ENCODE measurements at places on chromosomes 1 and 21.

DNA sequence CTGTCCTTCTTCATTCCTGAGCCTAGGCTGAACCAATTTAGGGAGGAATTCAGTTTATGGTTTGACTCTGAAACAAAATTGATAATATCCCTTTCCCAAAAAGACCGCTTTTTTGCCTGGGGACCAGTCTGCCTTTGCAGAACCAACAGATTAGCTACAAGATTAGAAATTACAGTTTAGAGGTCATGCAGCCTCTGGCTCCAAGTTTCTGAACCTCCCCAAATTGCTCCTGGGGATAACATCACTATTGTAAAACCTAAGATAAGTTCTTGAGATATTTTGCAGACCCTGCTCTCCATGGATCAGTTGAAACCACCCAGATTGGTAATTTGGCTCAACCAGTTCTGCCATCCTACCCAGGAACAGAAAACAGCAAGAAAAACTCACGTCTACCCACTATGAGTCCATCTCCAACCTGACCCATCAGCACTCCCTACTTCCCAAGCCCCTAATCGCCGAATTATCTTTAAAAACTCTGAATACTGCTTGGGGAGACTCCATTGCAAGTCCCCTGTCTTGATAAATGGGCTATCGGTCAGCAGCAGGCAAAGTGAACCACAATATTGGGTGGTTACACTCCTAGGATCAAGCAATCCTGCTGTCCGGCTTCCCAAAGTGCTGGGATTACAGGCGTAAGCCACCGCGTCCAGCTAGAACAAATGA is 605 bp upstream of the RABGGTB start:
- peaks cover 36% of the 10 kb centered on the region for H3K36me3 ChIP-seq
- no peak for DNase-seq
- H3K4me1 ChIP-seq = peaks cover 50% of the 10 kb centered on the region

GRCh38 chr1:231940116-231940515 is 313.5 kb downstream of the DISC1 start:
- H3K4me3 ChIP-seq = no peak overlapping the region
- no peak for DNase-seq
- H3K27me3 ChIP-seq = no peaks in the 10 kb centered on the region
- H3K4me1 ChIP-seq = no peaks in the 10 kb centered on the region

- no peaks in the 10 kb centered on the region for H3K36me3 ChIP-seq
- peaks cover 25% of the 10 kb centered on the region for H3K4me1 ChIP-seq
- no peaks in the 10 kb centered on the region for H3K27me3 ChIP-seq
- H3K27ac ChIP-seq = peak overlapping the region; percentile 75
Measured at GRCh38 chr1:222813866-222814535, 838 bp upstream of the DISP1 start.

DNA sequence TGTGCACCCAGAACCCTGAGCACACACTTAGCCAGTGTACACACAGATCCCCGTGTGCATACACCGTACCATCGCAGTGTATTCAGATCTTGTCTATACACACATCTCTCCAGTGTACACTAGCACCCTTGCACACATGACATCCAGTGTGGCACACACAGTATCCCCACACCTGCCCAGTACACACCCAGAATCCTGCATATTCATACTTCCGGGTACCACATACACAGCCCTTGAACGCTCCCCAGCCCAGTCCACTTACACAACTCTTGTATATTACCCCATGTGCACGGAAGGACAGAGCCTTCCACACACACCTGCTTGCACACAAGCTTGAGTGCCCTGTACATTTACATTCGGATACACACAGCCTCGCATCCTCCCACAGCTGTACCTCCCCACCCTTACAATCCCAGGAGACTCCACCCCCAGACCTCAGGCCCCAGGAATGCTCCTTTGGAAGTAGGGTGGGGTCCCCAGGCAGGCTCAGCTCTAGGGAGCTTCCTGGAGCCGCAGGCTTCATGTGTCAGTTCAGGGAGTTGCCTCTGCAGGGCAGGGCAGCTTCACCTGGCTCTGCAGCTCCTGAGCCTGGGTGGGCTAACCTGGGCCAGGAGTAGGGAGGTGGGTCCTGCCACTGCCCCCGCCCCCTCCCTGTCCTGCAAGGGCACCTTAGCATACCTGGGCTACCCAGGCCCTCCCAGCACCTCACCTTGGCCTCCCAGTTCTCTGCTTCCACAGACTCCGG is 46.2 kb downstream of the AHDC1 start:
- H3K27ac ChIP-seq = no peak overlapping the region
- no peak for DNase-seq
- no peaks in the 10 kb centered on the region for H3K27me3 ChIP-seq

GRCh38 chr1:109309347-109309746 is 2.5 kb upstream of the MYBPHL start:
- H3K27me3 ChIP-seq = no peaks in the 10 kb centered on the region
- DNase-seq = no peak
- H3K36me3 ChIP-seq = peaks cover 10% of the 10 kb centered on the region
- H3K4me1 ChIP-seq = no peaks in the 10 kb centered on the region
- H3K4me3 ChIP-seq = no peak overlapping the region

DNA sequence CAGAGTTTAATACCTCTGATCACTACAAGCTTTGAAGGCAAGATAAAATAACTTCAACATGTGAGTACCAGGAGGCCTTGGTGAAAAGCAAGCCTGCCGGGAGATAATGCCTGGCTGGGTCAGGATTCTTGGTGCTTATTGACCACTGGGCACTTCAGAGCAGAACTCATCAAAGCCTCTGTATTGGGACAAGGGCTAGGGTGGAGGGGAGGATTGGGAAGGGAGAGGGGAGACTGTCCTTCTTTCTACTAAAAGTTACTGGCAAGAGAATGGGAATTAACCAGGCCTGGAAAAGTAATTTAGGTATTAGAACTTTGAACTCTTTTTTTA is 35.2 kb downstream of the NEK2 start:
- peaks cover 9% of the 10 kb centered on the region for H3K27me3 ChIP-seq
- H3K4me1 ChIP-seq = peaks cover 6% of the 10 kb centered on the region
- no peaks in the 10 kb centered on the region for H3K36me3 ChIP-seq
- no peak for DNase-seq

DNA sequence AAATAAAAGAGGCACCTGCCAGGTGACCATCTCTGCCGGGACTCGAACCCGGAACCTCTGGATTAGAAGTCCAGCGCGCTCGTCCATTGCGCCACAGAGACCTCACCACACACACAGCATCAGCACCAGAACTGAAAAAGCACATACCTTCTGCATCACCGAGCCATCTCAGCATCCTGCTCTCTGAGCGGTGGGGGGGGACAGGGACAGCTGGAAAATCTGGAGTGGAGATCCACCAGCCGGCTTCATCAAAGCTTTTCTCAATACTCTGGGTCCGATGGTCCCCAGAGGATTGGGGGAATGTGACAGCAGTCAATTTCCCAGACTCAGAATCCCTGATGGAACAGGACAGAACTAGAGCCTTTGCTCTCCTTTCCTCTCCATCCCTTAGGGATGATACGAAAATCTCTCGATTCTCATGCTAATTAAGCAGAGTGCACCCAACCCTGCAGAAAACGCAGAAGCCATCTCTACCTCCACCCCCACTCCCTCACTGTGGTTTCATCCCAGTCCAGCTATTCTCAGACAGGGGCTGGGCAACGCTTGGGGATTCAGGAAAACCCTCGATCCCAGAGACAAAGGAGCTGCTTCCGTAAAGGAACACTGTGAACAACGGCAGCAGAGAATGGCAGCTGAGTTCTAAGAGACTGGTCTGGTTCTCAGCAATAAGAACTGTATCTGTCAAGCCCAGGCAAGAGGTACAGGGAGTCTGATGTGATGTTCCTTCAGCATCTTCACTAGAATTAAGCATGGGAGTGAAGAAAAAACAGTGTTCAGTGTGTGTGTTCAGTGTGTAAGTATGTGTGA is 29.6 kb upstream of the CADM3 start:
- peaks cover 26% of the 10 kb centered on the region for H3K27me3 ChIP-seq
- H3K36me3 ChIP-seq = no peaks in the 10 kb centered on the region
- no peak overlapping the region for H3K27ac ChIP-seq
- H3K4me3 ChIP-seq = no peak overlapping the region
- H3K4me1 ChIP-seq = no peaks in the 10 kb centered on the region
- no peak for DNase-seq

DNA sequence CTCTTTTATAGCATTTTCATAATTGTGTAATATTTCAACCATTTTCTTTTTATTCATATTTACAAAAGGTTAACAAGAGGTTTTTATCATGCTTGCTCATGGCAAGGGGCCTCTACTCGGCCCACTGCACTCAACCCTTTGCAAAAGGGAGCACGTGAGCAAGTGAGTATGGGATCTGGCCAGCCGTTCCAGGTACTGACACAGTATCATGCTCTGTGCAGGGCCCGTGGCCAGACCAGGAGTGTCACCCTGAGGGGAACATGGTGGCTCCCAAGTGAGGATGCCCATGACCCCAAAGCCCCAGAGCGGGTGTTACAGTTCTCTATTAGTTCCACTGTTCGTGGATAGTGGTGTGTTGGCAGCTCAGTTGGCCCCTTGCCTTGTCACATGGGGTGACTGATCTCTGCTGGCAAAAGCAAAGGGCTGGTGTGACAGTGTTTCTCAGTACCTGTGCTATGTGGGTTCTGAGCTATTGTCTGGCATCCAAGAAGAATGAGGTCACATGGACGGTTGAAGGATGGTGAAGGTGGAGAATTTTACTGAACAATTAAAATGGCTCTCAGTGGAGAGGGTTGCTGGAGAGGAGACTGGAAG is 777.2 kb upstream of the ADAMTS5 start:
- H3K27ac ChIP-seq = no peak overlapping the region
- H3K4me1 ChIP-seq = no peaks in the 10 kb centered on the region
- no peak overlapping the region for H3K4me3 ChIP-seq
- no peaks in the 10 kb centered on the region for H3K36me3 ChIP-seq
- DNase-seq = no peak
- no peaks in the 10 kb centered on the region for H3K27me3 ChIP-seq

- no peaks in the 10 kb centered on the region for H3K36me3 ChIP-seq
- no peak for DNase-seq
- no peaks in the 10 kb centered on the region for H3K4me1 ChIP-seq
- H3K27ac ChIP-seq = no peak overlapping the region
Measured at GRCh38 chr1:237507005-237507404, 383.7 kb downstream of the ZP4 start.

- no peak for DNase-seq
- H3K27ac ChIP-seq = no peak overlapping the region
- H3K27me3 ChIP-seq = no peaks in the 10 kb centered on the region
Measured at GRCh38 chr1:182927693-182928433, 25.1 kb downstream of the SHCBP1L start.

- no peaks in the 10 kb centered on the region for H3K36me3 ChIP-seq
- no peaks in the 10 kb centered on the region for H3K4me1 ChIP-seq
- no peaks in the 10 kb centered on the region for H3K27me3 ChIP-seq
- no peak overlapping the region for H3K27ac ChIP-seq
- DNase-seq = no peak
Measured at GRCh38 chr1:86542631-86543030, 4.2 kb upstream of the CLCA4 start.

DNA sequence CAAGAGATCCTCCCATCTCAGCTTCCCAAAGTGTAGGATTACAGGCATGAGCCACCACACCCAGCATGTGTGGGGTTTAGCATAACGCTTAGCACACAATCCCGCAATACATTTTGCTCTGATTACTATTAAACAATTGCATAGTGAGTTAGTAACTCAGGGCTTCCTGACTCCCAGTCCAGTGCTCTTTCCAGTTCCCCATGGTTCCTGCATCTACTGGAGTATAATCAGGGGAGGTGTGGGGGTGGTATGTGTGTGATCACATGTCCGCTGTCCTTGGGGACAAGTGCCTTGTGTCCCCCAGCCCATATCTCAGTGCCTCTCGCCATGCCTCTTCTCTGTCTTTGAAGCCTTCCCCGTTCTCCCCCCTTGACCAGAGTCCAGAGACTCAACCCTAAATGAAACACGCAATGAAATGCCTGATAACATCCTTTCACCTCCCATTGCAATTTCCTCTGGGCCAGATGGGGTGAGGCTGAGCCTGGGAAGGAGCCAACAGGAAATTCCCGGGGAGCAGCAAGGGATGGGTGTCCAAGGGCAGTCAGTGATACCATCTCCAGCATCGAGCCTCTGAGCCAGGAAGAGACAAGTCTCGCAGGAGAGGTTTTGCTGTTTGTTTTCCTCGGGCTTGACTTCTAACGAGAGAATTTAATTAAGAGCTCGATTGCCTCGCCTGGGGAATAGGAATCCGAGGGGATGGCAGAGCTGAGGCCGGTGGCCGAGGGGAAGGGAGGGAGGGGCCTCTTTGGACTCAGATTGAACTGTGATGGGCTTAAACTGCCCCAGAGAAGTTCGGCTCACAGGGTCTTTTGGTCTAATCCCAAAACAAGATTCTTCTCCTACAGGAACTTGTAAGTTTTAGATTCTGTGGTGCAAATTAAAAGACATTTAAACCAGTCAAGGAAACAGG is 7.7 kb upstream of the HTR1D start:
- H3K4me3 ChIP-seq = no peak overlapping the region
- H3K27ac ChIP-seq = no peak overlapping the region
- H3K36me3 ChIP-seq = no peaks in the 10 kb centered on the region
- DNase-seq = no peak
- H3K27me3 ChIP-seq = peaks cover 12% of the 10 kb centered on the region
- no peaks in the 10 kb centered on the region for H3K4me1 ChIP-seq

DNA sequence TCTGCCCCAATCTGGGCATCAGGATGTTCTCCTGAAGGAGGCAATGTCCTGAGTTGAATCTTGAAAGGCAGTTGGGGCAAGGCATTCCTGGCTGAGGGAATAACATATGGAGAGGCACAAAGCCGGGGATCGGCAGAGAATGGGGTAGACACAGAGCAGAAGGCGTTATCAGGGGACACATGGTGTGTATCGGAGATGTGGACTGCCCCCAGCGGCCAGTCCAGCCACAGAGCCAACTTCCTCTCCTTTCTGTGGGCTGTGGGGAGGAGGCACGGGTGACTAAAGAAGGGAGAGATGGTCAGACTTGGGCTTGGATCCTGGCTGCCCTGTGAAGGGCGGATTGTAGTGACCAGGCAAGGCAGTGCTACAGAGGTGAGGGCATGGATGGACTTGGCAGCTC is 32.1 kb downstream of the FOXD2 start:
- no peak overlapping the region for H3K27ac ChIP-seq
- no peaks in the 10 kb centered on the region for H3K36me3 ChIP-seq
- no peak overlapping the region for H3K4me3 ChIP-seq
- DNase-seq = no peak
- H3K4me1 ChIP-seq = no peaks in the 10 kb centered on the region

GRCh38 chr1:205317311-205317917 is 4.1 kb downstream of the NUAK2 start:
- H3K27ac ChIP-seq = no peak overlapping the region
- H3K36me3 ChIP-seq = no peaks in the 10 kb centered on the region
- H3K4me3 ChIP-seq = no peak overlapping the region
- H3K27me3 ChIP-seq = peaks cover 18% of the 10 kb centered on the region

GRCh38 chr1:177471244-177471643 is 300.5 kb downstream of the BRINP2 start:
- no peak overlapping the region for H3K27ac ChIP-seq
- no peaks in the 10 kb centered on the region for H3K4me1 ChIP-seq
- no peak for DNase-seq
- H3K27me3 ChIP-seq = no peaks in the 10 kb centered on the region
- H3K4me3 ChIP-seq = no peak overlapping the region
- H3K36me3 ChIP-seq = no peaks in the 10 kb centered on the region

- DNase-seq = no peak
- no peaks in the 10 kb centered on the region for H3K36me3 ChIP-seq
Measured at GRCh38 chr1:57118948-57119603, 153.3 kb upstream of the C8B start.
